Stimulated activated CD4-positive, alpha-beta T cell treated with anti-CD3 and anti-CD28 coated beads, Interleukin-1b, Interleukin-23, amount 100 ng/mL, for 4 hours (primary cell): ENCODE measurements at places on chromosomes 5 and 9.

GRCh38 chr9:33030285-33030684, 5.2 kb downstream of the DNAJA1 start:
- DNase-seq, result no peak

DNA sequence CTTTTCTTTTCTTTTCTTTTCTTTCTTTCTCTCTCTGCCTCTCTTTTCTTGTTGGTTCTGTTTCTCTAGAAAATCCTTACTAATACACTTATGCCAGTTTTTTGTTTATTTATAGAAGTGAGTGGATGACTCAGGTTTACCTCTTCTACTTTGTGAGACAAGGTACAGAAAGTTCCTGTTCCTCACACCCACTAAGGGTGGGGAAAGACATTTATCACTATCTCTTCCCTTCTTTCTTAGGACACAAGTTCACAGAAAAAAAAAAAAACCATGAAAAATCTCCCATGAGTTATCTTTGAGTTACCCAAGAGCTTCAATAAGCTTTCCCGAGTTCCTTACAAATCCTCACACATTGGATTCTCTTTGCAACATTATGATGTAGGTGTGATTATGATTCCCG, 60.9 kb upstream of the CD180 start:
- DNase-seq, result no peak

- no peak for DNase-seq
Measured at GRCh38 chr9:4550777-4551484, 60.7 kb downstream of the SLC1A1 start.

- no peak for DNase-seq
Measured at GRCh38 chr5:60533789-60534188, 166.2 kb downstream of the DEPDC1B start.

GRCh38 chr9:27162045-27162444, 53.0 kb downstream of the TEK start:
- no peak for DNase-seq

- no peak for DNase-seq
Measured at GRCh38 chr9:95132366-95133324, 184.9 kb downstream of the FANCC start.

DNA sequence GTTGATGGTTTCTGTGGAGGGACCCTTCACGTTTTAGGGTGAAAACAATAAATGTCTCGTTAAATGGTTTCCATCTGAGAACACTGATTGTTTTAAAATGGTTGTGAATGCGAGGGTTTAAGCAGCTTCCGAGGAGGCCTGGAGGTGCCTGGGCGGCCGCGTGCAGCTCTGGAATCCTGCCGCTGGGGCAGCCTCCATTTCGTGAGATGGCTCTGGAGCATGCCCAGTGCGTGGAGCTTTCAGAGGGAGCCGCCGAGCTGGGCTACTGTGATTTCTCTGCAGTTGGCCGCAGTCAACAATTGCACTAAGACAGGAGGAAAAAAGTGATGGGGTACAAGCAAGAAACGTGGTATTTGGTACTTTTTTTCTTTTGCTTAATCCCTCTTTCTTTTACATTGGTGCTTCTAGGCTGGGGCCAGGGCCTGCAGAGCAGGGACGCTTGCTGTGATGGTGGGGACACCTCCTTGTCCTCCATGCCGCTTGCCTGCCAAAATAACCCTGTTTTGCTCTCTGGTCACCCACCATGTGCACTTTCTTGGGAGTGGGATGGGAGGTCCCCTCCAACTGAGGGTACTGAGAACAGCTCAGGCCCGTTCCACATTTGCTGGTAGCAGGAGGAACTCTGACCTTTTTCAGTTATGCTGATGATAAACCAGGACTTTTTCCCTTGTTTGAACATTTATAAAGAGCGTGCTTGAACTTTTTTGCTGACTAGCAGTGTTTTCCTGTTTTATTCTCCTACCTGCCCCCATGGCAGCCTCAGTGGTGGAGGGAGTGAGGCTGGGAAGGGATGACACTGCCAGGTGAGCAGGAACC, 47.1 kb downstream of the EHMT1 start:
- DNase-seq, result no peak

DNA sequence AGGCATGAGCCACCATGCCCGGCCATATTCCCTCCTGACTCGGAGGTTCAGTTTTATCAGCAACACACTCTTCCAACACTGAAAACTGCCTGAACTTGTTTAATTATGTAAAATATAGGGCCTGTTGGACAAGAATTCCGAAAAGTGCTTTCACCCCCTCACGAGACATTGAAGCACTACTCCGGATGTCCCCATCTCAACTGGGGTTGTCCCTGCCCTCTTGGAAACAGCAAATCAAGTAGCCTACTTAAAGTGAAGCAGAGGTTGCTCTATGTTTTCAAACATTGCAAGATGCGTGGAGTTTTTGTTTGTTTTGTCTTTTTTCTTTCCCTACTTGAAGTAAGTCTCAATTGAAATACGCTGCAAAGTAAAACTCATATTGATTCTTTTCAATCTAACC, 7.6 kb downstream of the PTGER4 start:
- no peak for DNase-seq

- no peak for DNase-seq
Measured at GRCh38 chr9:108603141-108603540, 252.6 kb downstream of the ACTL7B start.

DNA sequence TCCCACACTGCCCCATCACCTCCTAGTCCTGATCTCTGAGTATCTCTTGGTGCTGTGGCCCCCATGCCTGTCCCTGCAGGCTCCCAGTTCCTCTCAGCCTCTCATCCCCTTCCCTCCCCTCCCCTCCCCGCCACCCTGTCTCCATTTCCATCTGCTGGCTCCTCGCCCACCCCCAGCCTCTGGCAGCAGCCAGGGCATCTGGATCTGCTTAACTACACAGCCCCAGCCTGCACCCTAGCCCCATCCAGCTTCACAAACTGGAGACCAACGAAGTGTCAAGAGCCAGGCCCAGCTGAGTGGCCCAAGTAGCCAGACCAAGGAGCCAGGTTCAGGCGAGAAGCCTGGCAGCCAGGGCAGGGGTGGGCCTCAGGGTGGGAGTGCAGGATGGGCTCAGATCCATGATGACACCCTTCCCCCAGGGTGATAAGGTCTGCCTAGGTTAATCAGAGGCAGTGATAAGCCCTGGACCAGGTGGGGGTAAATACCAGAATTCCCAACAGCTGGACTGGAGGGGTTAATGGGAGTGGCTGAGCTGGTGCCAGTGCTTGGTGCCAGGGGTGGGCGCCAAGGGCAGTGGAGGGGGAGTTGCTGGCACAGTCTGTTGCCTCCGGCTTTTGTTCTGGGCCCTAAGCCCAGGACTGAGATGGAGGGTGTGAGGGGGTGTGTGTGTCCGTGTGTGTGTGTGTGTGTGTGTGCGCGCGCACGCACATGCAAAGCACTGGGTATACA, 2.5 kb downstream of the IL11RA start:
- no peak for DNase-seq

GRCh38 chr9:98867103-98867428, 59.6 kb downstream of the GALNT12 start:
- DNase-seq, result no peak

GRCh38 chr5:56328753-56329560, 95.8 kb upstream of the ANKRD55 start:
- DNase-seq, result no peak

DNA sequence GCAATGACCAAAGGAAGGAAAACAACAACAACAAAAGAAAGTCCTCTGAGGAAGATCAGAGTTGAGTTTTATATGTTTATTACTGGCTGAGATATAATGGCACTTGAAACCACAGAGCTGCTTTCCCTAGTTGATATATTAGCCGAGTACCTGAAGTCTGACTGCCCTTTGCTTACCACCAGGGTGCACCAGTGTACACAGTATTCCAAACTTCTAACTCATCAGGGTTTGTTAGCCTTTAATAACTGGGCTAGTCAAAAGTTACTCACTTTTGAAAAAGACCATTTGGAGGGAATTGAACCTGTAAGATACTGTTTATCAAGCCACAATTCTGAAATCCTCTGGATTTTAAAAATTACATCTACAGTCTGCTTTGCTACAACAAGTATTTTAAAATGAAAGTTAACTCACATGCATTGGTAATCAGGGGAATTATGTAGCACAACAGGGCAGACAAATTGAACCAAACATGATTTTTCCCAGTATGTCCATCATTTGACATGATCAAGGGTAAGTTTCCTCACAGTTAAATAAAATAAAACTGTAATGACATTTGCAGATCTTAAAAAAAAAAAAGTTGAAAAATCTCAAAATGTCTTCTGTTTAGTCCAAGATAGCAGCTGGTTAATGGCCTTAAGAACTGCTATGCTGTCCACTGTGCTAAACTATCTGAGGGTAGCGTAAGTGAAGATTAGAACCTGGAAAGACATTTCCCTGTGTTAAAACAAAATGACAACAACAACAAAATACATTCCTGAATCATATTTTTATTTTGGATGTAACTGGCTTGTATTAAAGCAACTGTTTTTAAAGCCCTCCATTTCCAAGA, 57.3 kb upstream of the C6 start:
- DNase-seq, result no peak

- no peak for DNase-seq
Measured at GRCh38 chr5:7824995-7825394, 25.9 kb downstream of the CFAP90 start.

DNA sequence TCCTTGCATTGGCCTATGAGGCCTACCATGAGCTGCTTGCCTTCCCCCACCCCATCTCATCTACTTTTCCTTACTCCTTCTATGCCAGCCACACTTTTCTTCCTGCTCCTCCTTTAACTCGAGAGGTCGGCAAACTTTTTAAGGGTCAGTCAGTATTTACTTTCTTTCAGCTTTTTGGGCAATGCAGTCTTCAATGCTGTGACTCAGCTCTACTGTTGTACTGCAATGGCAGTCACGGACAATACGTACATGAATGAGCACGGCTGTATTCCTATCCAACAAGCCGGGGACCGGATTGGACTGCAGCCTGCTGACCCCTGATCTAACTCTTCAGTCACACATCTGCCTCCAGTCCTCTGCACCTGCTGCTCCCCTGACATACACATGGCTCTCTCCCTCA, 602 bp upstream of the ACTL7A start:
- DNase-seq, result no peak

DNA sequence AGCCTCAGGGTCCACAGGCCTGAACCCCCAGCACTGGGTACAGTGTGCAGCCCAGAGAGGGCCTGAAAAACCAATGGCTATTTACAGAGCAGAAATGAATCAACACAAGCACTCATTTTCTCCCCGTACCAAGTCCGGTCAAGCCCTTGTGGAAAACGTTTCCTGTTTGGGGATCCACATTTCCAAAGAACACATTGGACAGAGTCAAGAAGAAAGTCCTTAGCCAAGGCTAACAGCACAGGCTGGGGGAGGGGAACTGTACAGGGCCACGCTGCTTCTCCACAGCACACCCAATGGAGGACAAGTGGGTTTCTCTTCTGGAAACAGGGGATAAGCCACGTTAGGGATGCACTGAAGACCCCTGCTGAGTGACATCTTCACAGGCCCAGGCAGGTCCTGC, 62.3 kb downstream of the NSUN2 start:
- no peak for DNase-seq

- no peak for DNase-seq
Measured at GRCh38 chr9:124852121-124852828, 985 bp upstream of the WDR38 start.

GRCh38 chr9:73270967-73271721, 119.5 kb downstream of the ANXA1 start:
- DNase-seq, result no peak

DNA sequence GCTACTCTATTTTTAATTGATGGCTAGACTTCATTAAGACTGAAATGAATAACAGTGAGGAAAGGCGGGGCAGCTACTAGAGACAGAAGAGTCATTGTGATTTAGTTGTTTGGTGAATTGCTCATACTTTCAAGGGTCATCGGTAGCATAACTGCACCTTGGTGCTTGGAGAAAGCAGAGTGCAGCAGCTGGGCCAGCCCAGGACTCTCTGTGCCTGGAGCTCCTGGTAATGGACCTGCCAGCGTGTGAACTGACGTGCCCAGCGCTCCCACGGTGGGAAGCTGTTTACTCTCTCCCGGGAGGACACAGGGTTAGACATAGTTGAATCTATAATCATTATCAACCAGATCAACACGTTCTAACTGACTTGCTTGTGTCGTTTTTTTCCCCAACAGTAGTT, 42.9 kb downstream of the LURAP1L start:
- no peak for DNase-seq

- no peak for DNase-seq
Measured at GRCh38 chr9:6351737-6352136, 23.6 kb downstream of the TPD52L3 start.

DNA sequence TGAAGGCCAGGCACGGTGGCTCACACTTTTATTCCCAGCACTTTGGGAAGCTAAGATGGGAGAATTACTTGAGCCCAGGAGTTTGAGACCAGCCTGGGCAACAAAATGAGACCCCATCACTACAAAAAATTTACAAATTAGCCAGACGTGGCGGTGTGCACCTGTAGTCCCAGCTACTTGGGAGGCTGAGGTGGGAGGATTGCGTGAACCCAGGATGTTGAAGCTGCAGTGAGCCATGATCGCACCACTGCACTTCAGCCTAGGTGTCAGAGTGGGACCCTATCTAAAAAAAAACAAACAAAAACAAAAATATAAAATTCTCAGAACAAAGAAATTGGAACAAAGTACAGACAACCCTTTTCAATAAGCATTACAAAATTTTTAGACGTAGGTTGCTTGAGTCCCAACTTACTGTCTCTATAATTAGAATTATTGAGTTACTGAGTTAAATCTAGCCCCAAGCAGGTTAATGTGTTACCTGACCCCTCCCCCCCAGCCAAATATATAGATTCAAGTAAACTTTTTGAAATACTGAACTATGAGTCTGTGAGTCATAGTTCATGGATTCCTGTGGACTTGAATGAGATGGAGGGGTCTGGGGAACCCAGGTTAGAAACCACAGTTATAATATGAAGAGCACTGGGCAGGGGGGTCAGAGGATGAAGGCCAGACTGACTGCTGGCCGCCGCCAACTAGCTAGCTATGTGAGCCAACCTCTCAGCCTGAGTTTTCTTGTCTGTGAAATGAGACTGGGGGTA, 173.1 kb downstream of the AOPEP start:
- no peak for DNase-seq

DNA sequence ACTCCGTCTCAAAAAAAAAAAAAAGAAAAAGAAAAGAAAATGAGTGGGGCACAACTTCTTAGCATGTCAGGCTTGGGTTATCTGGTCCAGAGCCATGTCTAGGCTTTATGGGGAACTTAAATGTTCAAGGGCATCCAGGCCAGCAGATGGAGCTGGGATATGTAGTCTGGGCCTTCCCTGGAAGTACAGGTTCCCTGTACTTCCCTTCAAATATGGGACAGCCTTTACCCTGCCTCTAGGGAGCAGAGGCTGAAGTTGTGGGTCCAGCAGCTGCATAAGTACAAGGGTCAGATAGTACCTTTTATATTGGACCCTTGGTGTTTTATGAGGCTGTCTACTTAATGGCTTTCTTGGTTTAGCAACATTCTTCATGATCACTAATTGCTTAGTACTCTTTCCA, 42.1 kb downstream of the FAF2 start:
- DNase-seq, result no peak

- no peak for DNase-seq
Measured at GRCh38 chr5:100575815-100576214, 40.6 kb downstream of the FAM174A start.

GRCh38 chr5:172766287-172767108, 4.5 kb downstream of the DUSP1 start:
- DNase-seq, result no peak

GRCh38 chr5:106849266-106849665, 821.5 kb downstream of the EFNA5 start:
- DNase-seq, result no peak

- DNase-seq, result no peak
Measured at GRCh38 chr9:71629578-71630215, 138.6 kb downstream of the CEMIP2 start.

GRCh38 chr5:132797651-132798050, 15.5 kb upstream of the SOWAHA start:
- DNase-seq, result no peak
